ENCODE measurements at places on chromosomes 2 and 18. TPM values are rescaled to one million over a fixed set of nuclear protein-coding genes. Genes with fewer than 3 reads are reported as not detected.

Gene PIK3C3
- polyA plus RNA-seq, result 33.9 TPM

Gene TXNDC2
- polyA plus RNA-seq, result 0.05 TPM

Gene MYOM1
- polyA plus RNA-seq, result 731 TPM

Gene ABCG5
- 0.05 TPM for polyA plus RNA-seq

Gene MOCOS
- polyA plus RNA-seq, result 0.14 TPM

Gene LYG2
- 0.22 TPM for polyA plus RNA-seq

Gene CYRIA
- 5.4 TPM for polyA plus RNA-seq

Gene PTPRN
- polyA plus RNA-seq, result 0.13 TPM

Gene SPATA3
- polyA plus RNA-seq, result not detected

Gene SATB2
- polyA plus RNA-seq, result 2.4 TPM

Gene BMP10
- polyA plus RNA-seq, result not detected

Gene KIF5C
- polyA plus RNA-seq, result 1.6 TPM

Gene MGAT4A
- 3.8 TPM for polyA plus RNA-seq

Gene SAG
- polyA plus RNA-seq, result 0.10 TPM

Gene GYPC
- polyA plus RNA-seq, result 108 TPM

Gene REV1
- polyA plus RNA-seq, result 34.1 TPM

Gene MSTN
- polyA plus RNA-seq, result 32.8 TPM

Gene ELOA2
- polyA plus RNA-seq, result not detected

Gene HOXD11
- polyA plus RNA-seq, result not detected

Gene SNED1
- 3.6 TPM for polyA plus RNA-seq

Gene TEX44
- polyA plus RNA-seq, result not detected

Gene GPBAR1
- polyA plus RNA-seq, result 2.3 TPM

Gene KANSL1L
- 21.4 TPM for polyA plus RNA-seq

Gene TGFA
- 0.85 TPM for polyA plus RNA-seq

Measured in forelimb muscle (tissue), 1 donor.